A549 treated with GW870086 at 1 μM for 4 hours (cell line): ENCODE measurements at places on chromosomes 6 and 20. TPM values are rescaled to one million over a fixed set of nuclear protein-coding genes. Genes with fewer than 3 reads are reported as not detected.

ARMH2 gene
- total RNA-seq, result not detected in 5 replicates

SLC24A3 gene
- 0.07 TPM in 1 of 5 replicates, not detected in the others for total RNA-seq

ITPA gene
- 126 to 142 TPM (median 136 TPM) in 5 replicates for total RNA-seq

KCNK15 gene
- 0.32 to 0.75 TPM (median 0.60 TPM) in 5 replicates for total RNA-seq

FBXO9 gene
- 28.5 to 39.2 TPM (median 36.3 TPM) in 5 replicates for total RNA-seq

PAX1 gene
- total RNA-seq, result not detected in 5 replicates

COL9A3 gene
- 0.33 to 0.73 TPM (median 0.55 TPM) in 5 replicates for total RNA-seq

LPIN3 gene
- total RNA-seq, result 10.3 to 14.6 TPM (median 13.3 TPM) in 5 replicates

HUS1B gene
- 0.13 to 0.38 TPM (median 0.30 TPM) in 4 of 5 replicates, not detected in the other for total RNA-seq

PEX7 gene
- total RNA-seq, result 4.7 to 6.1 TPM (median 5.1 TPM) in 5 replicates

PGM3 gene
- total RNA-seq, result 20.7 to 35.1 TPM (median 28.0 TPM) in 5 replicates

TMEM200A gene
- total RNA-seq, result 0.07 to 0.11 TPM (median 0.08 TPM) in 5 replicates

ANGPT4 gene
- total RNA-seq, result 0.06 to 0.07 TPM in 2 of 5 replicates, not detected in the others

GRM1 gene
- total RNA-seq, result 0.02 to 0.03 TPM (median 0.03 TPM) in 3 of 5 replicates, not detected in the others

GRM4 gene
- total RNA-seq, result 0.08 to 0.29 TPM (median 0.10 TPM) in 5 replicates

ECHDC1 gene
- 32.5 to 57.6 TPM (median 37.3 TPM) in 5 replicates for total RNA-seq

EPB41L1 gene
- total RNA-seq, result 59.2 to 87.1 TPM (median 75.8 TPM) in 5 replicates

PRIM2 gene
- total RNA-seq, result 12.0 to 14.5 TPM (median 12.4 TPM) in 5 replicates

DNMT3B gene
- 3.3 to 5.2 TPM (median 4.2 TPM) in 5 replicates for total RNA-seq

GRIK2 gene
- total RNA-seq, result 0.13 to 0.47 TPM (median 0.39 TPM) in 5 replicates

MARCKS gene
- 11.0 to 19.6 TPM (median 17.1 TPM) in 5 replicates for total RNA-seq

MYB gene
- 0.50 to 1.2 TPM (median 0.83 TPM) in 5 replicates for total RNA-seq

TMEM244 gene
- not detected in 5 replicates for total RNA-seq

PDYN gene
- total RNA-seq, result not detected in 5 replicates

RSPO3 gene
- total RNA-seq, result 73.7 to 85.2 TPM (median 77.2 TPM) in 5 replicates

ULBP1 gene
- total RNA-seq, result 0.53 to 0.99 TPM (median 0.79 TPM) in 5 replicates
